ENCODE measurements at places on chromosomes 5 and 9.

GRCh38 chr5:54325610-54326311 lies 15.4 kb upstream of the ARL15 start:
- DNase-seq: no peak

DNA sequence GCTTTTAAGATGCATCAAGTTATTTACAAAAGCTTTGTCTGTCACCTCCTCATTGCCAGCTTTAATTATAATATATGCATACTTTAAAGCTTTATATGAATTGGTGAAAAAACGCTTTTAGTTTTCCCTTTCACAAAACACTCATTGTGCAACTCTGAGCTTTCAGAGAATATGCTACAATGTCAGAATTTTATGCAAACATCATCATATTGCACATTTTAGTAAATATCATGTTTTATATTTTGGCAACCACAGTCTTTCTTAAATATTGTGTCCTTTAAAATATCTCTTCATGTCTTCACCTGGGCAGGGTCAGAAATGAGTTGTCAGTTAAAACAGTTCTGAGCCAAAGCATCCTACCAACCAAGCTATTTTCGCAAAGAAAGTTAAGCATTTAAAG lies 601.1 kb upstream of the RORB start:
- no peak for DNase-seq

GRCh38 chr5:94240993-94241651 lies 377.3 kb downstream of the KIAA0825 start:
- DNase-seq: peak; percentile 30

DNA sequence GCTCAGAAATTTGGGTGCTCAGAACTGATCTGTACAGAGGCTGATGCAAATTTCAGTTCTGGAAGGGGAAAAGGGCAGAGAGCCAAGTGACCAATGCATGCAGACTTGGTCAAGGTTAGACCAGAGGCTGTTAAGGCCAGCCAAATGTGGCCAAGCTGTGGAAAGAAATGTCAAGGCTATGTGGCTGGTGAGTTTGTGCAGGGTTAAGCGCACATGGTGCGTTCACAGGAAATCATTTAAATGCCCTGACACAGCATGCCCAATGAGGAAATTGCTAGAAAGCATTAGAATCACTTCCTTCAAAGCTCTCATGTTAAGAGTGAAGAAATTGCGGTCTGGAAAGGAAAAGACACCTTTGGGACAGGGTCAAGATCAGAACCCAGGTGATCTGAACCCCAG lies 58.0 kb downstream of the PTPN3 start:
- DNase-seq: no peak

DNA sequence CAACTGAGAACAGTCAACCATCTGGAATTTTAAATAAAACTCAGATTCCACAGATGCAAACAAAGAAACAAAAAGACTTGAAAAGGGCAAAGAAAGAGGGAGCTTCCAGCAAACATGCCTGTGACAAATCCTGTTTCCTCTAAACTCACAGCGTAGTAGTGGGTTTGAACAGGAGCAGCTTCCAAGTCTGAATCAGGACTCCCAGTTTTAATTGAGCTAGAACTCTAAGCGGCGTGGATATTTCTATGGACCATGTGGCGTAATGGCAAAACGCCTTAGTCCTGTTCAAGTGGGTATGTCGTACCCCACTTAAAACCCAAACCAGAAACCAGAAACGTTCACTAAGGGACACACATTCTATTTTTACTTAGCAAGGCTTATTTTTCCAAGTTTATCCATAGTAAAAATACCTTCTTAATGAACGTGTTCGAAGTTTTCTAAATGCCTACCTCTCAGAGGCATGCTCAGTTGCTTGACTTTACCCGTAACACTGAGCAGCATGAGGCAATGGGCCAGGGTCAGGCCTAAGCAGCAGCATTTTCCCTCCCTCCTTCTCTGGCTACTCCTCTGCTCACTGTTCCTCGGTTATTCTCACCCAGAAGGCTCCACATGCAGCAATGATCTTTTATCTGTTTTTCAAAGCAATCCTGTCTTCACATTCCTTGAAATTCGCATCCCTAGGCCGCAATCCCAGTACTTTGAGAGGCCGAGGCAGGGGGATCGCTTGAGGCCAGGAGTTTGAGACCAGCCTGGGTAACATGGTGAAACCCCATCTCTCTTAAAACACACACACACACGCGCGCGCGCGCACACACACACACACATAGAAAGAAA lies 77.9 kb downstream of the FNBP1 start:
- no peak for DNase-seq

DNA sequence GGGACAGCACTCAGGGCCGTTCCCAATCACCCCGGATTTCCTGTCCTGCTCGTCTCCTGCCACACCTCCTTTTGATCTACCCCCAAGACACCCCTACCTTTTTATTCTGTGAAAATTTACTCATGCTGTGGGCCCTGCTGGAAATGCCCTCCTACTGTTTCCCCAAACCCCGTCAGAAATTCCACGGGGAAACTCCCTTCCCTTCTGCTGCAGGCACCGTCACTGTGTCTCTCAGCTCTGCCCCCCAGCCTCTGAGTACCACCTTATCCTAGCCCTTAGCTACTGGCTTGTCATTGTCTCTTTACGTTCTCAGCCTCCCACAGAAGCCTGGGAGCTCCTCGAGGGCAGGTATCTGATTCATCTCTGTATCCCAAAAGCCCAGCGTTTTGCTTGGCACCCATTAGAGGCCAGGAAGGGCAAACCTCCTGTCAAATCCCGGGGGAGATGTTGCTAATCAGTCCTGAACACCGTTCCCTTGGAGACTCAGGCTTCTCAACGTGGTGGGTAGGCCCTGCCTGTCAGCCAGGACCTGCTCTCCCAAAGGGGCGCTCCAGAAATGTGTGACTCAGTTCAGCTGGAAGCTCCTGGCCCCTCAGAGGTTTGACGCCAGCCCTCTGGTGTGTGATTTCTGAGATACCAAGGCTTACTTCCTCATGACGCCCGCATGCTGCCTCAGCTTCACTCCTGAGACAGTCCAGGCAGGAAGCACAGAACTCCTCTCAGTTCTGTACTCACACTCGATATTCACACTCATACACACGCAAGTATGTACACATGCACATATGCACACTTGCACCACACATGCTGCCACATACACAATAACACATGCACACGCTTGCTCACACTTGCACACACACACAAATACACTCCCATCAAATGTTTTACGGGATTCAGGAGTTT lies 50.7 kb upstream of the GRHPR start:
- no peak for DNase-seq

DNA sequence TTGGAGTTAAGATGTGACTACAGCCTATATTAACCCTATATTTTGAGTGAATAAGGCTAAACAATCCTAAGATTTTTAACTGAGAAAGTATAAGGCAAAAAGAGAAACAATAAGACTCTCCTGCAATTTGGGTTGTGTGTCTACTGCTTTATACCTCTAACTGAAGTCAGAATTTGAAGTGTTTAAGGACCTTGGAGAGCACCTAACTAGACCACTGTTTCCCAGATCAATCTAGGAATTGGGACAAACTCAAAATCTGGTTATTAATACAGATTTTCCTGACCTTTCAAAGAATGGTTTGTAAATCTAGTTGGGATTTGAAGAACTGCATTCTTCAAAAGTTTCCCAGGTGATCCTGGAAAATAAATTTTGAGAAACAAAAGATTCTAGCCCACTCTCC lies 42.1 kb downstream of the GABRA1 start:
- DNase-seq: no peak

GRCh38 chr5:160240350-160240749 lies 11.0 kb downstream of the FABP6 start:
- peak; percentile 7 for DNase-seq

- DNase-seq: peak; percentile 95
Measured at GRCh38 chr5:38660194-38660668, 103.8 kb upstream of the LIFR start.

DNA sequence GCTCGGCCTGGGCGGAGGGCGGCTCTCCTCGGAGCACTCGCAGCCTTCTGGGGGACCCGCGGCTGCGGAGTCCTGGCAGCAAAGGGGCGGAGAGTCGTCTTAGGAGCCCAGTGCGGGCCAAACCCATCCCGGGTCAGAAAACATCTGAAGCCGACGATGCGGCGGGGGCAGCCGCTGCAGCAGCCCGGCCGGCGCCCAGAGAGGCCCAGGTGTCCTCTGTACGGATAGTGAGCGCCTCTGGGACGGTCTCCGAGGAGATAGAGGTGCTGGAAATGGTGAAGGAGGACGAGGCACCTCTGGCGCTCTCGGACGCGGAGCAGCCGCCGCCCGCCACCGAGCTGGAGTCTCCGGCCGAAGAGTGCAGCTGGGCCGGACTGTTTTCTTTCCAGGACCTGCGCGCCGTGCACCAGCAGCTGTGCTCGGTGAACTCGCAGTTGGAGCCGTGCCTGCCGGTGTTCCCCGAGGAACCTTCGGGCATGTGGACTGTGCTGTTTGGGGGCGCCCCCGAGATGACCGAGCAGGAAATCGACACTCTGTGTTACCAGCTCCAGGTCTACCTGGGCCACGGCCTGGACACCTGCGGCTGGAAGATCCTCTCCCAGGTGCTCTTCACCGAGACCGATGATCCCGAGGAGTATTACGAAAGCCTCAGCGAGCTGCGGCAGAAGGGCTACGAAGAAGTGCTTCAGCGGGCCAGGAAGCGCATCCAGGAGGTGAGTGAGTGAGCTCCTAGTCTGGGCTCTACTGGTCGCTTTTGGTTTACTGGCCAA lies 1.2 kb downstream of the JMY start:
- DNase-seq: peak; percentile 21

- no peak for DNase-seq
Measured at GRCh38 chr5:67805666-67806348, 409.7 kb upstream of the PIK3R1 start.

GRCh38 chr5:72363166-72363802 lies 43.1 kb downstream of the PTCD2 start:
- no peak for DNase-seq

DNA sequence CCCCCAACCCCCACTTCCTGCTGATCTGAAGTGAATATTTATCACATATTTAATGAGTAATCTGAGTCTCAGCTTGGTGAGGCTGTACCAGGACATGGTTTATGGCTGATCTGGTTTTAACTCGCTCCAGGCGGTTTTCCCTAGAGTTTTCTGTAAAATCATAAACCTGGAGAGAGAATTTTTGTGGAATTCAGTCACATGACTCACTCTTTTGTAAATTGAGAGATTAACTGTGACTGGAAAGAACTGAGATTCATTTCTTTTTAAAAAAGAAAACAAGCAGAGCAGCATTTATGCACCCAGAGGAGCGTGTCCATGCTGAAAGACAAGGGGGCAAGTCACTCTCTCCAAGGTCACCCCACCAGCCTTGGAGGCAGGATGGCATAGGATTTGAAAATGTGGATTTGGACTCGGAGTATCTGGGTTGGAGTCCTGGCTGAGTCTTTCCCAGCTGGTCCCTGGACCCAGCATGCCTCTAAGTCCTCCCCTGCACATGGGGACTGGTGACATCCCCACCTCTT lies 81.8 kb downstream of the ZNF618 start:
- no peak for DNase-seq
